ENCODE measurements at places on chromosomes 5 and 9.

GRCh38 chr5:43854697-43855292 is 251.8 kb downstream of the NNT start:
- DNase-seq: peak; percentile 2

- DNase-seq: no peak
Observed at GRCh38 chr5:150055326-150056074, 30.9 kb downstream of the CSF1R start.

DNA sequence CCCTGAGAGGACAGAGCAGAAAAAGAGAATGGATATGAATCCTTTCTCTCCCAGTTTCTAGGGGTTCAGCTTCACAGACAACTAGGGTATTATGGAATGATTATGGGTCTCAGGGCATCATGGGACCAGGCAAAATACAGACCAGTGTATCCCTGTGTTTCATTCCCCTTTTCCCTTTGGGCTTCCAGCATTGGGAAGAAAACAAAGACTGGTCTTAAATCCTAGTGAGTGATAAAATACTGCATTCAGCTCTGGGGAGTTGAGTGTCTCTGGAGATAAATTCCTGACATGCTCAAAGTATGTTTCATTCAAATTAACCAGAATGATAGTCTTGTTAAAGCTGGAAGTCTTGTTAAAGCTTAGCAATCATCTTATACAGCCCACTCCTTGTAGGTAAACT is 2.4 kb upstream of the POU4F3 start:
- no peak for DNase-seq

GRCh38 chr5:42950456-42951292 is 89.4 kb downstream of the ANXA2R start:
- peak; percentile 100 for DNase-seq

GRCh38 chr9:69086769-69087168 is 51.2 kb downstream of the FXN start:
- peak; percentile 37 for DNase-seq

GRCh38 chr5:38184627-38185026 is 73.7 kb upstream of the EGFLAM start:
- no peak for DNase-seq

GRCh38 chr5:80387063-80387768 is 20.6 kb upstream of the ZFYVE16 start:
- DNase-seq: no peak

GRCh38 chr5:42881416-42882117 is 69.9 kb upstream of the SELENOP start:
- no peak for DNase-seq

- DNase-seq: no peak
Observed at GRCh38 chr5:115274584-115274983, 11.9 kb upstream of the PGGT1B start.

- peak; percentile 70 for DNase-seq
Observed at GRCh38 chr5:96023518-96023917, 61.9 kb upstream of the ELL2 start.

DNA sequence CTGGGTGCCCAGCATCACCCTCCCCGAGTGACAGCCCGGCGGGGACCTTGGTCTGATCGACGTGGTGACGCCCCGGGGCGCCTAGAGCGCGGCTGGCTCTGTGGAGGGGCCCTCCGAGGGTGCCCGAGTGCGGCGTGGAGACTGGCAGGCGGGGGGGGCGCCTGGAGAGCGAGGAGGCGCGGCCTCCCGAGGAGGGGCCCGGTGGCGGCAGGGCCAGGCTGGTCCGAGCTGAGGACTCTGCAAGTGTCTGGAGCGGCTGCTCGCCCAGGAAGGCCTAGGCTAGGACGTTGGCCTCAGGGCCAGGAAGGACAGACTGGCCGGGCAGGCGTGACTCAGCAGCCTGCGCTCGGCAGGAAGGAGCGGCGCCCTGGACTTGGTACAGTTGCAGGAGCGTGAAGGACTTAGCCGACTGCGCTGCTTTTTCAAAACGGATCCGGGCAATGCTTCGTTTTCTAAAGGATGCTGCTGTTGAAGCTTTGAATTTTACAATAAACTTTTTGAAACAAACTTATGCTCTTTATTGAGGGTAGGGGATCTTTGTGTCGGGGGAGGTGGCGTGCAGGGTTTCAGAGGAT is 1.3 kb downstream of the GADD45G start:
- DNase-seq: peak; percentile 74

GRCh38 chr5:132486318-132487094 is 4.1 kb downstream of the IRF1 start:
- DNase-seq: no peak

DNA sequence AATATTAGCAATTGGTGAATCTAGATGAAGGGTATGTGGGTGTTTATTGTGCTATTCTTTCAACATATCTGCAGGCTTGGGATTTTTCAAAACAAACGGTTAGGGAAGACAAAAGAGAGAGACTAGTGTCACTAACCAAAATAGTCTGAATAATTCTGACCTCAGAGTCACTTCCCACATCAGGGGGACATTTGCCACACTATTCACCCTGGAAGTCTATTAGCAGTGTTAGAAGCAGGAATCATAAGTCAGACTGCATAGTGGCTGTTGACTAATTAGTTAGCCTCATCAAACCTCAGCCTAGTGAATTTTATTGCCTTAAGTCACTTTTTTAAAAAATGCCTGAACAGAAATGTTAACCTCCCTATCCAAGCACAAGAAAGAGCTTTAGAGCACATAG is 169.2 kb upstream of the RGMB start:
- DNase-seq: no peak

GRCh38 chr5:169979871-169980270 is 424 bp downstream of the INSYN2B start:
- DNase-seq: peak; percentile 35

- no peak for DNase-seq
Observed at GRCh38 chr9:122119721-122120120, 26.6 kb upstream of the TTLL11 start.

DNA sequence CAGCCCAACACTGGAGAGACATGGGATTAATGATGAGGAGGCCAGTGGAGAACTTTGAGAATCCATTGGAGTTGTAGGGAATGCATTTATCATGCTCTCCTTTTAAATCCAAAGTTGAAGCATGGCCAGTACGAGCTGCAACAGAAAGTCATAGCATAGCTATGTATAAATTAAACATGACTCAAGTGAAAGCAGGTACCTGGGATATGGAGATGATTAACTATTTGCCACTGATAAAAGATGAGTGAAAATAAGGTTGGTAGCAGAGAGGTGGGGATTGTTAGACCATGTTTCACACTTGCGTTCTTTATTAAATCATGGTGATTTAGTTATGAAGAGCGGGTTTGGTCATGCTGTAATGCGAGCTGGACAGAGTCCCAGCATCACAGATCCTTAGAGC is 189.6 kb downstream of the ARHGEF28 start:
- DNase-seq: peak; percentile 44

DNA sequence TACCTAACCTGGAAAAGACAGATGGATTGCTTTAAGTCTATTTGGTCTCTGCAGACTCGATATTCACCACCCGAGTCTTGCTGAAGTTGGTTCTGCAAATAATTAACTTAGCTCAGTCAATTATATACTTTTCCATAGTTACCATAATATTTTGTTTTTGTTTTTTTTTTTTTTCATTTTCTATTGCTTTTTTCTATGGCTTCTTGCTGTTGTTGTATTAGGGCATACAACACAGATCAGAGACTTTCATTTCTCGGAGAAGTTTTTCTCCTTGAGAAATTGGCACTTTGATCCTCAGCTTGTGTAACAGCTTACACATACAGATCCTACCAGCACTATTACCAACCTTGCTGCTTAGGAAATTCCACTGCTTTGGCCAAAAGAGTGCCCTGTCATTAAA is 88.0 kb downstream of the GPR21 start:
- DNase-seq: no peak

DNA sequence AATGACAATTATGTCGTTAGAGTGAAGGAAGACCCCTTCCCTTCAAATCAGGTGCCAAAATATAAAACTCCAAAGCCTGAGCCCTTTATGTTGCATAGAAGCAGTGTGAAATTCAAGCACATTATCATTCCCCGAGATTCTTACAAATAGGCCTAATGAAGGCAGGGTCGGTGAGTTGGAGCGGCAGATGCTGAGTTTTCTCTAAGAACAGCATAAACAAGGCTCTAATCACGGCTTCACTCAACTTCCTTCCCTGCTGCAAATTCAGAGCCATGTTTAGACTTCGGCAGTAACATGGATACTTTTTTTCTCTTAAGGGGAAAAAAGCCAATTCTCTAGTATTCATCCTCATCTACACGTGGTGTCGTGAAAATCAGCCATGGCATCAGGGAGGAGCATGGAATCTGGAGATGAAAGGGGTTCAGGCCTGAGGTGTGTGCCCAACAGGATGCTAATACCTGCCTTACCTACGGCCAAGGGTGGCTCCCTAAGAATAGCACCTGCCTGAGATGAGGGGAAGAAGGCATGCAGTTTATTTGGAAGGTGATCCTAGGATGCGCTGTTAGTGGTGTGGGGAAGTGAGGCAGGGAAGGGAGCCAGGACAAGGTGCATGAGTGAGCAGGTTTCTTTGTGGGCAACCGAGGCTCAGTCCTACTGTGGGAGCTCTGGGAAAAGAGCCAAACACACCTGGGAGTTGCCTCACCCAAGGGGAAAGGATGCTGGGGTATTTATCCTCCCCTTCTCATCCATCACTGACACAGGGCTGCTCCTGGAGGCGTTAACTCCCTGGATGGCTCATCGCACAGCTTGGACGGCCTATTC is 146.8 kb upstream of the TBC1D2 start:
- no peak for DNase-seq

DNA sequence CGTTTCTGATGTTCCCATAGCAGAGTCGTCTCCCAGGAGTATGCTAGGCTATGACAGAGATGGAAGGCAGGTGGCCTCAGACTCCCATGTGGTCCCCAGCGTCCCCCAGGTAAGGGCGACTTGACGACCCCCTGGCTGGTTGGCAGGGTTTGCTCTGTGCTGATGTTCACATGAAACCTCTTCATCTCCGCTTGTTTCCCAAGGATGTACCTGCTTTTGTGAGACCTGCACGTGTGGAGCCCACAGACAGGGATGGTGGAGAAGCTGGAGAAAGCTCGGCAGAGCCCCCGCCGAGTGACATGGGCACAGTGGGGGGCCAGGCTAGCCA is 108.3 kb downstream of the WNK2 start:
- no peak for DNase-seq

- no peak for DNase-seq
Observed at GRCh38 chr5:172129256-172129910, 58.6 kb downstream of the STK10 start.
